ENCODE measurements at places on chromosomes 7 and 10. TPM values are rescaled to one million over a fixed set of nuclear protein-coding genes. Genes with fewer than 3 reads are reported as not detected.

- no peak for DNase-seq
Measured at GRCh38 chr7:88312061-88312663, 5.5 kb upstream of the STEAP4 start.

RAB19 gene
- total RNA-seq, result 15.0 TPM

DNA sequence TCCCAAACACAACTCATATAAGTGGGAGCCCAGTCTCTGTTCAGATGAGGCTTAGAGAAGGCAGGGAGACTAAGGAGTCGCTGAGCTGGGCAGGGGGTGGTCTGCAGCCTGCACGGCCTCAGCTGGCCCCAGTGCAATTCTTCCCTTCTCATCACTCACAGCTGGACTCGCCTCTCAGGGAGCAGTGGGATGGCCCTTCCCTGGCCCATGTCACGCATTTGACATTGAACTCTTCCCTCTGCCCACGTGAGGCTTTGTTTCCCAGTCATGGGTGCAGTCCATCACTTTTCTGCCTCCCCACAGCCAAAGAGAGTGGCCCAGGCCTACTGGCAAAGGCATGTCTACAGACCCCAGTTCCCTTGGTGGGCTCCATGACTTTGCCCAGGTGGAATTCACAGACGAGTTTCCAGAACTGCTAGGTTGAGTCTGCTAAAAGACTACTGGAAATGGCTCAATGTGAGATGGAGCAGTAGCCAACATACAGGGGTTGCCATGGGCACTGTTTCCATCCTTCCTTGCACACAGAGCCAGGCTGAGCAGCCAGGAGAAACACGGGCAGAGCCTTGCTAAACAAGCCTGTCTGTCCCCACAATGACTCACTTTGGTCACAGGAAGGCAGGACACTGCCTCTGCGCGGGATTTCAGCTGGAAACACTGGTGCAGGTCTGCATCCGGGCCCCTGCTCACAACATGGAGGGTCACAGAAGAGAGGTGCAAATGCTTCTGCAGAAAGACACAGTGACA is 90.1 kb downstream of the OAT start:
- no peak for DNase-seq

PPP1R3A gene
- not detected for total RNA-seq

AVL9 gene
- 33.8 TPM for total RNA-seq

DNA sequence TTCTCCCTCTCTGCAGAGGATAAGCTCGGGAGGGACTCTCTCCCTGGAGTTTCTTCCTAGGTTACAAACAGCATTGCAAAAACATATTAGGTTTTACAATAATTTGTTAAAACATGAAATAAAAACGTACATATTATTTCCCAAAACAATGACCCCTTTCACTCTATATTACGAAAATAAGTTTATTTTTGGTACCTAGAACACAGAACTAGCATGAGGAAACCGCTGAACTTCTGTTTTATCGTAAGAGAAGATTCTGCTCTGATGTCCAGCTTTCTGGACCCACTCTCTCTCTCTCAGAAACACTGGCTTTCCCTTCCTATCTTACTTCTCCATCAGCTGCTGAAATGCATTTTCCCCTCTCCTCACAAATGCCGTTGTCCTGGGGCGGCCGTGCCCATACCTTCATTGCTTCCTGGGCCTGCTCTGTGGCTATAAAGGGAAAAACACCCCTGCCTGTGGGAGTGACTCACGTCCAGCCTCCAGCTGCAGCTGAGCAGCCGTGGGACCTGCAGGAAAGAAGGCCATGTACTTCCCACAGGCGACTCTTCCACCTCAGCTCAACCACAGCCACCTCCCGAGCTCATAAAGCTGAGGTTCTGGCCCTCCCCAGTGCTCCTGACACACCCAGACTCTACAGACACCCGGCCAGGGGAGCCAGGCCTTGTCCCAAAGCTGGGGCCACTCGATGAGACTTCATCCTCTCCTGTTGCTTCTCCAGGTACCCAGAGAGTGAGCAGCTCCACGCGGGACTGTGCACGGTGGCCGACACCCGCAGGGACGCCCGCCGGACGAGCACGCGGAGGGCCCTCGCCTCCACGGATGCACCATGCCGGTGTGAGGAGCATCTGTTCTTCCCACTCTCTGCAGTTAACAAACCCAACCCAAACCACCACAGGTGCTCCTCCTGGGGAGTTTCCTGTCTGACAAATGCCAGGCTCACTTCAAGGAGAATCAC is 3.1 kb downstream of the GPER1 start:
- DNase-seq, result no peak

PLXNA4 gene
- 0.80 TPM for total RNA-seq

DNA sequence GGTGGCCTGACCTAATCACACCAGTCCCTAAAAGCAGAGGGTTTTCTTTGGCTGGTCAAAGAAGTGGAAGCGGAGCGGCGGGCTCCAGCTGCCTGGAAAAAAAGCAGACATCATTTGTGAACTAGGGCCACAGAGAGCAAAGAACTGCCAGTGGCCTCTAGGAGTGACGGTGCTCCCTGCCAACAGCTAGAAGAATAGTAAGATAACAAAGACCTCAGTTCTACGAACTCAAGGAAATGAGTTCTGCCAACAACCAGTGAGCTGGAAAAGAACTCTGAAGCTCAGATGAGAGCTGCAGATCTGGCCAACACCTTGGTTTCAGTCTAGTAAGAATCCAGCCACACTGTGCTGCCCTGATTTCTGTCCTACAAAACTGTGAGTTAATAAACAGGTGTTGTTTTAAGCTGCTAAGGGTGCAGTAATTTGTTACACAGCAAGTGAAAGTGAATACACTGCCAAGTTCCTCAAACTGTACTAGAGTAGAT is 178.0 kb downstream of the SRPK2 start:
- DNase-seq, result peak; percentile 50

DNA sequence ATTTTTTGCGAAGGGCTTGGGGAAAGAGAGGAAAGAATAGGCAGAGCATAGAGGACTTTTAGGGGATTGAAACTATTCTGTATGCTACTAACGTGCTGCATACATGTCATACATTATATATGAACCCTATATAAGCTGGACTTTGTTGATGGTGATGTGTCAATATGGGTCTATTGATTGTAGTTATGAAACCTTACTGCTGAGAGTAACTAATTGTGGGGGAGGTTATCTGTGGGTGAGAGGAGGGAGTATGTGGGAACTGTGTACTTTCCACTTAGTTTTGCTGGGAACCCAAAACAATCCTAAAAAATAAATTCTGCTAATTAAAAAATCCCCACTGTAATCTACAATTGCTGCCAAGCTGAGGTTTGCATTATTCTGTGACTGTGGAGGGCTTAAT is 15.3 kb upstream of the CYP2C19 start:
- no peak for DNase-seq

- DNase-seq, result no peak
Measured at GRCh38 chr10:21649454-21649872, 115.4 kb downstream of the MLLT10 start.

DNA sequence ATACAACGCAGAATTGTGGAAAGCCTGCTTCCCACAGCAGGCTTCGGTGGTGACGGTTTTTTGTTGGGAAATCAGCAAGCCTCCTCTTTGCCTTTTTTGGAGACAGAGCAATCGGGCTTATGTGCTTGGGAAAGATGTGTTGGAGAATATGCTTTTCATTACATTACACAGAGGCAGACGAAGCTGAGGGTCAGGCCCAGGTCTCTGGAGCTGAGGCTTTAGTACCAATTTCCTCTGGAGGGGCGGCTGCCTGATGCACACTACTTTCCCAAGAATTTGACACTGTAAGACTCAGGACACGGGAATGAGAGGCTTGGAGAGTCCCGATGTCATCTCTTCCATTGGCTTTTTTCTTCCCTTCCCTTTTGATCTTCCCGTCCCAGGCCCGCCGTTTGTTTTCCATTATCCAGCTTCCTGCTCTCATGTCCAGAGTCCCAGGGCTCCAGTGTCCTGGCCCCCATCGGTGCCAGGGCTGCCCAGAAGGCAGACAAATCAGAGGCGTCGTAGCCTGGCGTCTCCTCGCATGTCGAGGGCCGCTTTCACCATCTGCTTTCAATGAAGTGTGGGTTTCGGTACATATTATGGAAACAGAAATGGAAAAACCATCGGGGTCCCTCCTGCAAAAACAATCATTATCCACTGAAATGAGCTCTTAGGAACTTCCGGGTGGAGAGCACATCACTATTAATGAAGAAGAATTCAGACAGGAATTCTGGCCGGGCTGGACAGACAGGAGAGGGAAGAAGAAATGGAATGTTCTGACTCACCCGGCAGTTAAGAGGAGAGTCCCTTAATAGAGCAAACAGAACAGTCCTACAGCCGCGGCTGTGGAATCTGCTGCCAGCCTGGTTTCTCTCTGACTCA is 123.0 kb upstream of the JCAD start:
- no peak for DNase-seq

TUBAL3 gene
- total RNA-seq, result not detected

GRCh38 chr7:131859147-131859821 is 302.9 kb upstream of the PODXL start:
- peak; percentile 80 for DNase-seq

DNA sequence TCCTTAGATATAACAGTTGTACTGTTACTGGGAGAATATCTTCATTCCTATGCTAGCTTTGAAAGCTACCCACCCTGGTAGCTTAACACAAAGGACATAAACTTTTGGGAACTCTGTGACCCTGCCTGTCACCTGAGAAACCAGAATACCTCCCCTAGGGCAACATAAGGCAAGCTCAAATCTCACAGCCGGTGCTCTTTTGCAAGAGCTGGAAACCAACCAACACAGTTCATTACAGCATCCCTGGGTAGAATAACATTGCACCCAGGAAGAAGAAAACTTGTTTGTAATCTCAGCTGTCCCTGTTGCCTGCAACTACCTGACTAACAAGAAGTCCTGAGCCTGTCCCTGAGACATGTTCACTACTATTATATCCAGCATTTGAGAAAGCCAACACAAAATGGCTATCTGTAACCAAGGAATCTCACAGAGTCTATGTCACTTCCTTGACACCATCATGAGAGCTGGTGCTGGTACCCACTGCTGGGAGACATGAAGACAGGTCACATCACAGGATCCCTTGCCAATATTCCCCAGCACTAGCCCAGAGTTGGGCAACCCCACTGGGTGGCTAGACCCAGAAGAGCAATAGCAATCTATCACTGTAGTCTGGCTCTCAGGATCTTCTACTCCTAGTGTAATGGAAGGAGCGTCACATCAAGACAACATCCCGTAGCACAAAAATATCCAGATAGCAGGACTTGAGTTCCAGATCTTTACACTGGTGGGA is 31.3 kb downstream of the AKR1C3 start:
- DNase-seq, result no peak

DNA sequence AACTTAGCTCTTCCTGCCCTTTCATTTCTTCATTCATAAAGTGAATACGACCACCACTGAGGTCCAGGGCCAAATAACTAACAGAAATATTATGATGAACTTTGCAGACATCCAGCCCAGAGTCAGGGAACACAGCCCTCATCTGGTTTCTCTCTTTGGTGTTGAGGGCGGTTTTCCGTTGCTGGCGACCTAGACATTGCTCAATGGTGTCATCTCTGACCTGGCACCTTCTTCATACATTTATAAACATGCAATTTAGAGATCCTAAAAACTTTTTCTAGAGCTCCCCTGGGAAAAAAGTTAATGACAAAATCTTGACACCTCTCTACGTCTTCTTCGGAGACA is 324 bp upstream of the TET1 start:
- DNase-seq, result no peak

GRCh38 chr7:137578541-137578940 is 235.0 kb upstream of the PTN start:
- peak; percentile 16 for DNase-seq

AGBL3 gene
- 3.2 TPM for total RNA-seq

DNA sequence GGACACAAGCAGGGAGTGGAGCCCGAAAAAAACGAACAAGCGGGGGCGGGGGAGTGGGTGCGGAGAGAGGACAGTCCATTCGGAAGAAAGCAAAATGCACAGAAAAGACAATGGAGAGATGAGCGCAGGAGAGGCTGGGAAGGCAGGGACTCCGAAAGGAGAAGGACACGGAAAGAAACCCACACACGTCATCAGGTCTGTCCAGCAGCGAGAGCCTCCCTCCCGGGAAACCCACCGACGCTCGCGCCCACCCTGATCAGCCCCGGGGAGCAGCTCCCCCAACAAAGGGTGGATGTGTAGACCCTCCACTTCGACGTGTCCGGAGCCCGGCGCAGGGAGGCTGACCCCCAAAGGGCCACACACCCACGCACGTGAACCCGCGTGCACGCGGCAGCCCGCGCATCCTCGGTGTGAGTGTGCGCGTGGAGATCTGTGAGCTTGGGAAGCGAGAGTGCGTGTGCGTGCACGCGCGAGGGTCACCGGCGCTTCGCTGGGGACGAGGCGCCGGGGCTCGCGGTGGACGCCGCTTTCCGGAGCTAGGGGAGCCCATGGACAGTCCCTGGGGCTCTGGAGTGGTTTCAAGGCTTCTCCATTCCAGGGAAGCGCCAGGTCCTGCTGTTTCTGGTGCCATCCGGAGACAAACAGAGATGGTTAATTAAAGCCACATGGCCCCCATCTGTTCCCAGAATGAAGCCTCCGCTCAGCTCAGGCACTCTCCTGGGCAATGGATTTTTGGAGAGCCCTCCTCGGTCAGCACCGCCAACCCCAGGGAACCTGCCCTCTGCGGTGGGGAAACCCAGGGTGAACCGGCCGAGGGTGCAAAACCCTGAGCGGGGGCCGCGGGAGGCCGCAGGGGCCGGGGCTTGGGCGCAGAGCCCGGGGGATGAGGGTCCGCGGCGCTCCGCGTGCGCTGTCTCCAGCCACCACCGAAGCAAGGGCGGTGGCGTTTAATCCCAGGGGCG is 916 bp downstream of the LAMB1 start:
- peak; percentile 56 for DNase-seq

CHCHD1 gene
- 41.1 TPM for total RNA-seq

- no peak for DNase-seq
Measured at GRCh38 chr10:1540144-1540543, 197.2 kb downstream of the ADARB2 start.

DNA sequence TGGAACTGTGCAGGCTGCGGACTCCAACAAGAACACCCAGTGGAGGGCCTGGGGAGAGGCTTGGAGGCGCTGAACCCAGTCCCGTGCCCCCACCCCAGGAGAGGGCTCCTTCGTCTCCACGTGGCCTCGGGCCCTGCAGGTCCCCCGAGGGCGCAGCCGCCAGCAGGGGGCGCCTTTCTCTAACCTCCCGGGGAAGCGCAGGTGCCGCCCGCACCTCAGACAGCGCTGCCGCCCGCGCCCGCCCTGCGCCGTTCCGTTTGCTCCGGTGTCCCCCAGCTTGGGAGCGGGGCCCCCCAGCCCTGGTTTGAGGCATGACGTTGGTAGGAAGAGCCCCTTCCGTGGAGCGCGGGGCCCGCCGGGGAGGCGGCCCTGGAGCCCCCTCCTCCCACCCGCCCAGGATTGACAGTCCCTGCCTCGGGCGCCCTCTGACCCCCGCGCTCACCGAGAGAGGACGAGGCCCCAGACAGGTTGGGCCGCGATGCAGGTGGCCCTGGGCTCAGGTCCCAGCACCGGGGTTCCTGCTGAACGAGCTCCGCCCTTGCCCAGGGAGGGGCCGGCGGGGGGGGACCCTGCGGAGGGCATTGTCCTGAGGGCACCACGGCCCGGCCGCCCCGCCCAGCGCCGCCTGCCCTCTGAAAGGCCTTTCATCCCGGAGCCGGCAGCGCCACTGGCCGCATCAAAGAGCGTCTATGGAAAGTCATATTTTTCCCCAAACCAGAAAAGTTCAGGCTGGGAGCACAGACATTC is 42.8 kb downstream of the FOXL3 start:
- DNase-seq, result peak; percentile 93

Measured in GM23338 (cell line).